Progenitor cell of endocrine pancreas (in vitro differentiated cells): ENCODE measurements at places on chromosomes 3 and 15.

GRCh38 chr15:33211176-33211808 lies 16.8 kb upstream of the FMN1 start:
- DNase-seq: no peak

GRCh38 chr3:115369021-115369420 lies 221.9 kb upstream of the ZBTB20 start:
- no peak for DNase-seq

DNA sequence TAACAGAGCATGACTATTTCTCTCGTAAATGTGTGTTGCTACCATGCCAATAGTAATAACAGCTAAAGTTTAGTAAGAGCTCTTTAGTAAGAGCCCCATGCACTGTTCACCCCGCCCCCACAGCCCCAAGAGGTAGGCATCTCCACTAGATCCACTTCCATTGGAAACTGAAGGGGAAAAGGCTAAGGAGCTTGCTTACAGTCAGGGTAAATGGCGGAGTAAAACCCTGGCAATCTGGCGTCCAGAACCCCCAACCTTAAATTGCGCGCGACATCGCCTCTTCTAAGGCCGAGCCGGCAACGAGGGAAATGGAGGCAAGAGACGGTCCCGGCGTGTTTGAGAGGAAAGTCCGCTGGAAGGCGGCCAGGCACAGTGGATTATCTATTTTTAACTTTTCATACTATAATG lies 654 bp upstream of the C3orf38 start:
- DNase-seq: no peak

GRCh38 chr15:69304182-69304545 lies 5.5 kb downstream of the PAQR5 start:
- no peak for DNase-seq

DNA sequence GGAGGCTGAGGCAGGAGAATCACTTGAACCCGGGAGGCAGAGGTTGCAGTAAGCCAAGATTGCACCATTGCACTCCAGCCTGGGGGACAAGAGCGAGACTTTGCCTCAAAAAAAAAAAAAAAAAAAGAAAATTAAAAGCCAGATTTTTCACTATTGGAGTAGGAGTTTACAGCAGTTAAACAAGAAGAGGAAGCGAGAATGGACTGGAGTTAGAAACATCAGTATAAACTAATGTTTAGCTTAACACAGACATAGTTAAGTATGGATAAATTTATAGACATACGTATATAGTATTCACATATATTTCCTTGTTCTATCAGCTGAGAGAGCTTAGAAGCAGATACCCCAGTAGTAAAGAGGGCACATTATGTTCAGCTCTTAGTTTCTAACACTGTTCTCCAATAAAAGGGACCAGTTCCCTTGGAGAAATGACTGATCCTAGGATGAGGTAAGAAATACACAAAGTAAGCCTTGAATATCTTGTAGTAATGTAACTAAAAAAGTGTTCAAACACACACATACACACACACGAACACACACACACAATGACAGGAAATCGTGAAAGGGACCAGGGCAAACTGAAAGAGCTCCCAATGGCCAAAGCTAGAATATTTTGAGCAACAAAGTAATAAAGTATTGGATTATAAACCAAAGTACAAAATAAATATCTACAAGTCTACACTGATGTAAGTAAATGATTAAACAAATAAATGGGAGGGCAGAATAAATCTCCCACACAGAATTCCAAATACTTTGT lies 25.1 kb downstream of the PIK3CB start:
- no peak for DNase-seq

GRCh38 chr3:171328419-171329082 lies 131.7 kb downstream of the TNIK start:
- no peak for DNase-seq

- DNase-seq: no peak
Measured at GRCh38 chr15:26157081-26157480, 294.0 kb upstream of the ATP10A start.

- DNase-seq: no peak
Measured at GRCh38 chr3:64011685-64012084, 11.6 kb downstream of the PSMD6 start.

- no peak for DNase-seq
Measured at GRCh38 chr3:124860599-124860998, 26.6 kb downstream of the ITGB5 start.

DNA sequence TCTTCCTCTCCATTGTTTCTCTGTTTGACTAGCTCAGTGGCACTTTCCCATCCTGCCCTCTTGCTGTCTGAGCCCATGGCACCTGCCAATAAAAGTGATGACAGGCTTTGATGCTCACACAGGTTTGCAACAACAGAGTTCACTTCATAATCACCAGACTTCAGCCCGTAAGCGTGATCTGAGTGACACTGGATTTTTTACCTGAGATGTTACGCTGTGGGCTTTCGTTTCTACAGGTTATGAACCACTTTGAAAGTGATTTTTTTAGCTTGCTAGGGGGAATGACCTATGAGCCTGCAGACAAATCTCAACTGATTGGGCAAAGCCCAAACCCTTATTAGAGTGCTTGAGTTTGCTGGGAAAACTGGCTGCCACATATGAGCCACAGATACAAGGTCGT lies 173.9 kb upstream of the ICE2 start:
- DNase-seq: no peak

GRCh38 chr3:71578054-71578751 lies 5.3 kb downstream of the FOXP1 start:
- no peak for DNase-seq

DNA sequence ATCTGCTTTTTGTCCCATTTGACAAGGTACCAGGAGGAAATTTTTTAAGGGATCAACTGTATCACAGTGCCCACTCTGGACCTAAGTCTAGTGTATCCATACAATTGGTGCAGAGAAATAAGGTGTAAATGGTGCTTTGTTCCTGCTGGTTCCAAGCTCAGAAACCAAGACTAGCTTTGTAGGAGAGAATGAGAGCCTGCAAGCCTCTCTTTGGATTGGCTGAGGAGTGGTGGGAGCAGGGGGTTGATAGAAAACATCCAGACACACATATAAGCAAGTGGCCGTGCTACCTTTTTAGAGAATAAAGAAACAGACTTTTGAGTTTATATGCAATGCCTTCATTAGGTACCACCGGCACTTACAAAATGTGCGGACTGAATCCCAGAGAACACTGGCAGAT lies 45.8 kb downstream of the ARPP21 start:
- DNase-seq: no peak

- no peak for DNase-seq
Measured at GRCh38 chr3:134564991-134565390, 79.1 kb downstream of the CEP63 start.

- no peak for DNase-seq
Measured at GRCh38 chr15:81294516-81294880, 29.4 kb downstream of the STARD5 start.

DNA sequence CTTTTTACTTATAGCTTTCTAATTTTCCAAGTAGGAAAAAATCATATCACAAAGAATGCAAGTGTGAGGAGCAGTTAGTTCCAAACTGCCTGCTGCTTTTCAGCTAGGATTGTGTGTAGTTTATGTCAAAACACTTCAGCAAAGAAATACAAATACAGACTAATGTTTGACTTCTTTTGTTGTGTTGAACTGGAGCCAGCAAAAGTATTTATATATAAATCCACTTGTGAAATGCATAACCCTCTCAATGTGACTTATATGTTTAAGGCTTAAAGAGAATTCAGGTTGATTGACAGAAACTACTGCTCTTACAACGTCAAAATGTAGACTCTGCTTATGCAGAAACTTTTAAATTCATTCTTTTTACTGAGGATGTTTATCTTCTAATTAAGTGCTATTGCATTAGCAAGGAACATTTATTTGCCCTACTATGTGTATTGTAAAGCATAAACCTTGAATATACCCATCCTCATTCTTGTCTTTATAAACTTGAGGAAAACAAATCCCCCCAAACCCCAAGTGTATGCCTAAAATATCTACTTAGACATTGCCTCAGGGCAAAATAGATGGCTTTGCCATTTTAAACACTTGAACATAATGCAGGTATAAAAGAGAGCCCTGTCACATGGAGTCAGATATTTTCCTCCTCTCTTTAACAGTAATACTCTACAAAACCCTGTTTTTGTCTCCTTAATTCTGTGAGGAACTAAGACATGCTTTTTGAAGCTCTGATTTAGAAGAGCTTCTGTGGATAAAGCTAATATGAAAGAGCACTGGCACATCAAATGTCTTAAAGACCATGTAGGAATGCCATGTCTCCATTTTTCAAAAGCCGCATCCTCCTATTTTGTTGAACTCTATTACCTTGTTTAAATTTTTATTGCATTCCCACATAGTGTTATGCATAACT lies 302.8 kb upstream of the TBC1D5 start:
- DNase-seq: no peak

DNA sequence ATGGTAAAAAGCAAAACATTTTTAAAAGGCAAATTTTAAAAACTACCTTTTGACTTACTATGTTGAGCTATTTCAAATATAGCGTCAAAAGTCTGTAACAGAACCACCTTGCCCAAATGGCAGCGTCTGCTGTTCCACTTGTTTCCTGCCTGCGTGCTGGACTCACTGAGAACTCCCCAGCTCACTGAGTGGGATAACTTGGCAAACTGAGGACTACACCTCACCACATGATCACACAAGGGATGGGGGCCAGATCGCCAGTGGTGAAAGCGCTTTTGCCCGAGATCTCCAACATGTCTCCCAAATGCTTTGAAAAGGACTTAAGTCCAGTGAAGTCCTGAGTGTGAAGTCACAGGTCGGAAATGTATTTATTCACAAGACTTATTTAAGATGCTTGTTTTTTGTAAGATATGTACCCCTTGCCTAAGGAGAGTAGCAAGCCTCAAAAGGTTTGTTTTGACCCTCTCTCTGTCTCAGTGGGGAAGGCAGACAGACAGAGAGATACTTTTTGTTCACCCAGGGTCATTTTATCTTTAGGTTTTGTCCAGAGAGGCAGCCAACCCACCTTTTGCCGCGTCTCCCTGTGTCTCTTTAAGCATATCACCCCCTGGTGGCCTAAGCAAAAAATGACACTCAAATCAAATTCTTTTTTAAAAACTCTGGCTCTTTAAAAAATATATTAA lies 192.6 kb downstream of the PDZRN3 start:
- no peak for DNase-seq

GRCh38 chr15:57152666-57153539 lies 223.4 kb upstream of the CGNL1 start:
- no peak for DNase-seq

- no peak for DNase-seq
Measured at GRCh38 chr3:43348852-43349574, 62.7 kb downstream of the SNRK start.

DNA sequence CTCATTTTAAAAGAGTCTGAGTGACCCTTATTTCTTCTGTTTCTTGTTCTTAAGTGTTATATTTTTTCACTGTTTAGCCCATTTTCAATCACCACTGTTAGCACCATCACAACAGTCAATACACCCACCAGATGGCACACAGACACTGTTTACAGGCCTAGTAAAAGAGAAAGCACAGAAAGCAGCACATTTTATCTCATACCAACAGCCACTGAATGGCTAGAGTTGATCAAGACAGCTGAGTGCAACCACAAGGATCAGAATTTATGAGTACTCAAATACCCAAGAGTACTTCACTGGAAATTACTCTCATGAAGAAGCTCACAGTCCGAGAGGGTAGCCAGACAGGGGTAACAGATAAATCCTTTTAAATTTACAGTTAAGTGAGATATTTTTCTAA lies 127.0 kb downstream of the TFDP2 start:
- no peak for DNase-seq

DNA sequence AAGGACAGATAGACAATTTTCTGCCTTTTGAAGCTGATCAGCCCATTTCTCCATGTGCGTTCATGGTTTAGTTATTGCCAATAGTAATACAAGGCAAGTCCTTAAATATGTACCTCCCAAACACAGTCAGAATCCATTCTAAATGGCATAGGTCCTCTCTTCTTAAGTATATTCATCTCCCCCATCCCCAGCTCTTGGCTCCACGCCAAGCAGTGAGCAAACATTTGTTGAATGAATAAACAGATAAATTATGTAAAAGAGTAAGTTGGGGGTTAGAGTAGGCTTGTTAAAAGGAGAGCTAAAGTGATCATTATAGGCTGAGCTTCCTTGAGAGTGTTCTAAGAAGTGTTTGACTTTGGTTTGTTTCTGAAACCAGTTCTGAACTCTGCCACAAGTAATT lies 241.3 kb downstream of the ITPR1 start:
- DNase-seq: no peak

GRCh38 chr3:46059432-46059831 lies 32.1 kb upstream of the XCR1 start:
- no peak for DNase-seq

DNA sequence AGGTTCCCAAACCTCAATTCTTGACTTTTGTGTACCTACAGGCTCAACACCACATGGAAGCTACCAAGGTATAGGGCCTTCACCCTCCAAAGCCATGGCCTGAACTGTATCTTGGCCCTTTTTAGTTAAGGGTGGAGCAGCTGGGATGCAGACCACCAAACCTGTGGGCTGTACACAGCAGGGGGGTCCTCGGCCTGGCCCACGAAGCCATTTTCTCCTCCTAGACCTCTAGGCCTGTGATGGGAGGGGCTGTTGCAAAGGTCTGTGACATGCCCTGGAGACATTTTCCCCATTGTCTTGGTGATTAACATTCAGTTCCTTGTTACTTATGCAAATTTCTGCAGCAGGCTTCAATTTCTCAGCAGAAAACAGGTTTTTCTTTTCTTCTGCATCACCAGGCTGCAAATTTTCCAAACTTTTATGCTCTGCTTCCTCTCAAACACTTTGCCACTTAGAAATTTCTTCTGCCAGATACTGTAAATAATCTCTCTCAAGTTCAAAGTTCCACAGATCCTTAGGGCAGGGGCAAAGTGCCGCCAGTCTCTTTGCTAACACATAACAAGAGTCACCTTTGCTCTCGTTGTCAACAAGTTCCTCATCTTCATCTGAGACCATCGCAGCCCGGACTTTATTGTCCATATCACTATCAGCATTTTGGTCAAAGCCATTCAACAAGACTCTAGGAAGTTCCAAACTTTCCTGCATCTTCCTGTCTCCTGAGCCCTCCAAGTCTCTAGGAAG lies 90.9 kb upstream of the PLXND1 start:
- DNase-seq: no peak

- DNase-seq: peak; percentile 68
Measured at GRCh38 chr15:73851689-73852088, 21.7 kb upstream of the TBC1D21 start.

- peak; percentile 90 for DNase-seq
Measured at GRCh38 chr15:29674661-29675533, 147.4 kb downstream of the TJP1 start.

- no peak for DNase-seq
Measured at GRCh38 chr15:69810431-69811354, 287.0 kb downstream of the TLE3 start.

DNA sequence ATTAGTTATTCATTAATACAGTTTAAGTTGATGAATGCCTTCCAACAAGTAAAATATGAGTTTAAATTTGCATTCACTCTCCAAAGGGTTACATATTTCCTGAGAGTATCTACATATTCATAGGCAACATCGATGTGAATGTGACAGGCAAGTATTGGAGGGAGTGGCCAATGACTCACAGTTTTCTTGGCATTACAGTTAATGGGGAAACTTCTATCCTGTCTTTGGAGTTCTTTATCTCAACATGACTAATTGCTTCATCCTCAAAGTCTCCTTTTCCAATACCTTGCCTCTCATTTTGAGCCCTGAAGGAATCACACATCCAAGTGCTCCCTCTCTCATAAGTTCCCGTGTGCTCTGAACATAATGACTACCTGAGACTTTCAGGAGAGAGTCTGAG lies 439.7 kb upstream of the FRG2C start:
- no peak for DNase-seq
